ENCODE measurements at places on chromosomes 3 and 15. TPM values are rescaled to one million over a fixed set of nuclear protein-coding genes. Genes with fewer than 3 reads are reported as not detected.
A peak's percentile ranks its signal among the peaks of the same experiment; 100 is the strongest.

DNA sequence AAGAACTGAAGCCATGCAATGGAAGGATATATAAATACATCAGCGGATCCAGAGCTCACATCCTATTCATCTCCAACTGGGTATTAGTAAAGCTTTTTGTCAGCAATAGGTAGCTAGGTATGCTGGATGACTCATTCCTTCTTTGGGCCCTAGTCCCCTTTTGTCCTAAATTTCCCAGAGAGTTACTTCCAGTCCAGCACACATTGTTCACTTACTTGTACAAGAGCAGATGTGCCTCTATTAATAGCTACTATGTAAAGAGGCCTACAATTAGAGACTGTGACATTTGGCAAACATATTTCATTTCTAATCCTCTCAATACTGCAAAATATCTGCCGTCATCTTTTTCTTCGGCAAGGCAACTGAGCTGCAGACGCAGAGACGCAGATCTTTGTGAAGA is 1.7 kb upstream of the SLC4A7 start:
- DNase-seq: no peak

DNA sequence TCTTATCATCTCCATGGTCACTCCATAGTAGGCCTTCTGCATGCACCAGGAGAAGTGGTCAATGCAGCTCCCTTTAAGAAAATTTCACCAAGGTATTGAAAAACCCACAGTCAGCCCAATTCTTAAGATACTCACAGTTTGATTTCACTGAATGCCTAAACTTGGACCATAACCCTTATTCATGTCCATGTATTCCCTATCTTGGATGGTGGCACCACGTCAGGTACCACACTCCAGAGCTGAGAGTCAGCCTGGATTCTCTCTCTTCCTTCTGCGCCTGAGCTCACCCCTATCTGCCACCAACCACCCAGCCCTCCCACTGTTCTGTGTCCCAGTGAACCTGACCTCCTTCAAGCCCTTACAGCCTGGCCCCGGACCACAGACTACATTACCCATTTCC is 183.2 kb upstream of the NR2F2 start:
- DNase-seq: no peak

DNA sequence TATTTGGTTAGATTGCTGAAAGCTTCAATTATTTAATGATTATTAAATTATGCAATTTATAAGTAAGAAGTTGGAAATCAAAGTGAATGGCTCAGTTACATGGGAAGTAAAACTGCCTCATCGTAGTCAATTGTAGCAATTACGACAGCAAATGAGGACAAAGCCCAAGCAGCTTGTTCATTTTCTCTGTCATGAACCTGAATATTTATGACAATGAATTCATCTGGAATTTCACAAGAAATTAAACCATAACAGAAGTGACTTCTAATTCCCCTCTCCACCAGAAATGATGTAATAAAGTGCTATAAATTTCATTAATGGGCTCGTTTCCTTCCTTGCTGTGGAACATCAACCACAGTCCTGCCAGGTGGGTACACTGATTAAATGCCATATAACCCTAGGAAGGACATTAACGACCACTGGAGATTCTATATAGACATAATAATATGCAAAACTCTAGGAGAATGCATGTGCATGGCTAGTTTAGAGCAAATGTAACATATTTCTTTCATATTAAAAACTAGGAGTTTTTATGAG is 273.8 kb upstream of the DCBLD2 start:
- no peak for DNase-seq

GRCh38 chr3:157544501-157545130 is 41.4 kb upstream of the VEPH1 start:
- DNase-seq: no peak

- no peak for DNase-seq
These were observed 86.3 kb upstream of the TCF12 start for GRCh38 chr15:56832125-56832524.

GRCh38 chr3:27571345-27571744 is 87.2 kb upstream of the SLC4A7 start:
- no peak for DNase-seq

DNA sequence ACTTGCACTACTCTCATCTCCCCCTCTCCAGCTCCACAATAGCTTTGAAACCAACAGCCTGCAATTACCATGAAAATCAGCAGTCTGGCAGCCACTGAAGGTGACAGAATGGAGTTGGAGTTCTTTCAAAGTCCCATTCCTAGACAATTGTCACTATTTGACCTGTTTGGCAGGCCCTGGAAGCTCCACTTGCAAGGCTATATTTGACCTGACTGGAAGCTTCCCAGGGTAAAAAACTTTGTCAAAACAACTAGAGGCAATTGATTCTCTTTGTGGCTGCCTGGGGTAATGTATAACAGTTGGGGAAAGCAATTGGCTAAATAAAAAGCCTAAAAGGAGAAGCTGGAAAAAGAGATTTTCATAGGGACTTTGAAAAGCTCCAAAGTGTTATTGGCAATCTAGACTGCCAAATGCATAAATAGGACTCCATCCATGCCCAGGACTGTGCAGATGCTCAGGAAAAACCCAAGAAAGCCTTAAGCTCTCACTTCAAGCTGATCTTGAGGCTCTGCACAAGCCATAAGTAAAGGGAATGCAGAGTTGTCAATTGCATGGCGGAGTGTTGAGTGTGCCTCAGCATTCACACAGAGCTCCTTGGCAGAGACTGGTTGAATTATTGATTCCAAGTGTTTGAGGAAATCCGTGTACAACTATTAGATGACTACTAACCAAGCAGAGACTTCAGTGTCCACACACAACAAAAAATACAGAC is 18.3 kb downstream of the GREM1 start:
- no peak for DNase-seq

Gene RPP14
- 16.6 TPM for total RNA-seq

Gene IL17RD
- total RNA-seq: 0.13 TPM

GRCh38 chr15:94793641-94794040 is 562.3 kb downstream of the MCTP2 start:
- no peak for DNase-seq

DNA sequence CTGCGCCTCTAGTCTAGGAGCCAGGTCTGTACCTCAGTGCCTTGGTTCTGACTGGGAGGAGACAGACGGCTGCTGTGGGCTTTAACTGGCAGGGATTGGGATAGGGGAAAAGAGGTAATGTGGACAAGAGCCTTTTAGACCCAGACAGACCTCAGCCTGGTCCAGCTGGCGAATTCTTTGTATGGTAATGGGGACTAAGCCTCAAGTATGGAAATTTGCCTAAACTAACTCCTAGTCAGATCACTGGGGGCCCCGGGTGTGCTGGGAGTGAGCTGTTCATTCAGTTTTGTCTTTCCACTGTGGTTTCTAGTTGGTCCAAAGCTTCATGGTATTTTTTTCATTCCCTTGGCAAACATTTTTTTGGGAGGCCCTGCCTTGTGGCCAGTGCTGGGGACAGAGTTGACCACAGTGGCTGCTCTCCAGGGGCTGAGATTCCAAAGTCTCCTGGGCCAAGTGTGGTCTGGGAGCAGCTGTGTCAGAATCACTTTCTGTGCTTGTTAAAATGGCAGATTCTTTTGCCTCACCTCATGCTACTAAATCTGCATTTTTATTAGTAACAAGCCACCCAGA is 261.4 kb upstream of the C2CD4B start:
- peak; percentile 24 for DNase-seq

Gene GPR87
- not detected for total RNA-seq

GRCh38 chr15:42079401-42079908 is 14.9 kb downstream of the PLA2G4D start:
- no peak for DNase-seq

DNA sequence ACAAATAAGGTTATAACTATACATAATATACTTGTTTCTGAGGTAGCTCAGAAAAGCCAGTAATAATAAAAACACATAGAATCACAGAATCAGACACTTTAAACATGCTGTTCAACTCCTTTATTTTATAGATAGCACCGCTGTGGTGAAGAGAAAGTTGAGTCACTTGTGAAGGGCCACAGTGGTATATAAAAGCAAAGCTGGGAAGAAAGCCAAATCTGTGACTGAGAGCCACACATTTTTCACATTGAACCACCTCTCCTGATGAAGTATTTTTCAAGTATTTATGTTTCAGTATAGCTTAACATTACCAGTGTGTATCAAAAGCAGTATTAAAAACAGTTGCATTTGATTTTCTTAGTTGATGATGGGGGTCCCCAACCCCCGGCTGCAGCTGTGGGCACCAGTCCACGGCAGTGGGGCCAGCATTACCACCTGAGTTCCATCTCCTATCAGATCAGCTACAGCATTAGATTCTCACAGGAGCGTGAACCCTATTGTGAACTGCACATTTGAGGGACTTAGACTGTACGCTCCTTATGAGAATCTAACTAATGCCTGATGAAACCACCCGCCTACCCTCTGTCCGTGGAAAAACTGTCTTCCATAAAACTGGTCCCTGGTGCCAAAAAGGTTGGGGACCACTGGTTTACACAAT is 46.2 kb downstream of the TBL1XR1 start:
- DNase-seq: peak; percentile 84

GRCh38 chr3:179969525-179969924 is 67.2 kb downstream of the PEX5L start:
- peak; percentile 12 for DNase-seq

Gene SSUH2
- 0.28 TPM for total RNA-seq

DNA sequence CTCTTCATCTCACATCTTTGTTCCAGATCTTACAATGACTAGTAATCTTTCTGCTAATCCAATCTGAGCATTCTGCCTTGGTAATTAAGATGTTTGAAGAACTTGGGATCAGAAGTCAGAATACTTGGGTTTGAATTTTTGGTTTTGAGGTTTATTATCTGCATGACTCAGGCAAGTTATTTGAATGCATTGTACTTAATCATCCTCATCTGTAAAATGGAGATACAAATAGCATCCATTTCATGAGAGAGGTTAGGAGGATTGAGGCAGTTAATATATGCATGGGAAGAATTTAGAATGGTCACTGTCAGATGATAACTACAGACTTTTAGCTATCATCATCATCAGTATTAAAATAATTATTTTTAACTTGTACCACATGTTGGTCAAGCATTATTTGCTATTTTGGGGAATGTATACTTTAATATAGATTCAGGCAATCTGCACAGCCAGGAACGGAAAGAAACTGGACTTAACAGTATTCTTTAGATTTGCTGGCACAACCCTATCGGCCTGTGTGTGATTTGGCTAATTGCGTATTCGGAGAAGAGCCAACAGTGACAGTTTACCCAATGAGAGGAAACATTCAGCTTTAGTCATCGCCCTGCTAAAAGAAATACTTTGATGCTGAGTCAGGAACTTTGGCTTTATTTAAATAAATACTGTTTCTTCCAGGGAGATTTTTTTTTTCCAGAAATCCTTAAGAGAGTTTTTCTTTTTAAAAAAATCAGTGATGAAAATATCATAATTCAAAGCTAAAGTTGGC is 600.0 kb downstream of the ROBO1 start:
- DNase-seq: peak; percentile 90

- DNase-seq: no peak
These were observed 137.4 kb upstream of the SLC7A14 start for GRCh38 chr3:170723241-170723640.

Gene TYRO3
- total RNA-seq: 16.6 TPM

- no peak for DNase-seq
These were observed 724 bp upstream of the SH3GL3 start for GRCh38 chr15:83446417-83446816.

Gene CFAP100
- total RNA-seq: not detected

Gene AGTR1
- 0.10 TPM for total RNA-seq

DNA sequence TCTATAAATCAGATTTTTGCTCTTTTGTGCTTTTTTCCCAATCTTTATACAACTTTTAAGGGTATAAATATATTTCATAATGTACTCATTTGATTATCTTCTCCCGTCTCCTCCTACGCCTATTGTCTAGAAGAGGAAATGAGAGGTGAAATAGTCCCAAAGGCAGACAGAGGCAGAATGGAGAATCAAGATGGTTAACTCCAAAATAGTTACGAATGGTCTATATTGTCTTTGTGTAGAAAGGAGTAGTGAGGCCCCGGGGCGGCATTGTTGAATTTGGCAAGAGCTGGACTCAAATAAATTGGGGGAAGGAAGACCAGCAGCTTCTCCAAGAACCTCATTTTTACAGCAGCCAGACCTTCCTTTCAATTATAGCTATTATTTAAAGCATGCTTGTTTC is 23.9 kb downstream of the ITPR1 start:
- no peak for DNase-seq

DNA sequence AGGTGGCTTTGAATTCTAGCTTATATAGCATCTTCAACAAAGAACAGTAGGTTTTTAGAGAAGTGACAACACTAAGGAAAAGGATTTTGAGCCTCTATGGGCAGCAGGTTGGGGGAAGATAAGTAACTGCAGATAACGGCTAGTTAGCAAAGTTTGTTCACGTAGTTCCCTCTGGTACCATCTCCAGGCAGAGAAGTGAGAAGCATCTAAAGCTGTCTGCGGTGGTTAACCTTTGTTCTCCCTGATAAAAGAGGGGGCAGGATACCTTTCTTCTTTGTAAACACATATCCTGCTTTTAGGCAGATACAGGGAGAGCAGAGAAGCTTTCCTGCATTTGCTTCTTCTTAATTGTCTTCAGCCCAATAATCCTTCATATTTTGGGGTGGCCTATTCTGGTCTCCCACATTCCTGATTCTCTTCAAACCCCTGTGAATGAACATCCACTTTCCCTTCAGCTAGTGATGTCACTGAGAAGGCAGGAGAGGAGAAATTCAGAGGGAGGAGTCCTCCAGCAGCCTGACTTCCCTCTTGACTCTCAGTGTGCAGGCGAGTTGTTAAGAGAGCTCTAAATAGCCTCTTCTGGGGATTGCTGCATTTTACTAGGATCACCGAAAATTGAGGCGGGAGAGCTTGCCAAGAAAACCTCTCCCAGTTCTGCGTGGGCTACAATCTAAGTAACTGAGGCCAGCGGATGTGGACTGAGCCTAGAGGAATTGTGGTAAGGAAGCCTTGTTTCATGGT is 393.7 kb upstream of the C2CD4B start:
- DNase-seq: no peak
